SJSA1 (cell line): ENCODE measurements at places on chromosomes 1 and 21. TPM values are rescaled to one million over a fixed set of nuclear protein-coding genes. Genes with fewer than 3 reads are reported as not detected.

MCOLN3 gene
- 0.16 TPM in 1 of 2 replicates, not detected in the other for total RNA-seq

GRCh38 chr1:224784265-224785039 is 145.0 kb upstream of the DNAH14 start:
- no peaks in the 10 kb centered on the region for H3K36me3 ChIP-seq
- peaks cover 35% of the 10 kb centered on the region for H3K4me1 ChIP-seq
- H3K4me3 ChIP-seq = no peak overlapping the region
- H3K27me3 ChIP-seq = no peaks in the 10 kb centered on the region

SPRR2G gene
- not detected in 2 replicates for total RNA-seq

GRCh38 chr1:90836345-90836679 is 119.2 kb upstream of the BARHL2 start:
- H3K27me3 ChIP-seq = no peaks in the 10 kb centered on the region
- H3K27ac ChIP-seq = no peak overlapping the region
- no peak for DNase-seq
- no peaks in the 10 kb centered on the region for H3K36me3 ChIP-seq

CDA gene
- not detected in 2 replicates for total RNA-seq

FNDC5 gene
- 0.47 and 0.84 TPM in 2 replicates for total RNA-seq

LRRC39 gene
- total RNA-seq = 0.13 TPM in 1 of 2 replicates, not detected in the other

CR1 gene
- total RNA-seq = not detected in 2 replicates

DNA sequence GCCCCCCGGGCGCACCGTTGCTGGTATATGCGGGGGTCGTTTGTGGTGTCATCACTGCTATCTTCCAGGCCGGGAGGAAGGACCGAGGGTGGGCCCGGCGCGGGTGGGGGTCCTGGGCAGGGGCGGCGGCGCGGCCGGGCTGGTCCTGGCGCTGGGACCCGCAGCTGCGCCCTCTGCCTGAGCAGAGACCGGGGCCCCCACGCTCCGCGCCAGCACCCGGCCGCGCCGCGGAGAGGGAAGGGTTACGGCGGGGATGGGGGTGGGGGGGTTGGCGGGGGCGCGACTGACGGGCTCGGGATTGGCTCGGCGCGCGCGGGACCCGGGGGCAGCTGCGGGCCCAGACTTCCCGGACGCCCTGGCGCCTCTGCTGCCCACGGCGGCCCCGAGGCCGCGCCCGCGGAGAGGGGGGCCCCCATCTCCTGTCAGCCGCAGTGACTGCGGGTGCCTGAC is 13.8 kb upstream of the SAMD11 start:
- DNase-seq = no peak
- H3K36me3 ChIP-seq = no peaks in the 10 kb centered on the region
- peaks cover 4% of the 10 kb centered on the region; the same call in 1 of the 2 replicates for H3K27me3 ChIP-seq

S100A2 gene
- total RNA-seq = 5.3 and 15.8 TPM in 2 replicates

GRCh38 chr1:219710529-219711194 is 97.8 kb upstream of the ZC3H11B start:
- H3K4me1 ChIP-seq = peaks cover 21% of the 10 kb centered on the region
- H3K27ac ChIP-seq = peak overlapping the region; percentile 79
- H3K36me3 ChIP-seq = no peaks in the 10 kb centered on the region
- DNase-seq = peak; percentile 75

DNA sequence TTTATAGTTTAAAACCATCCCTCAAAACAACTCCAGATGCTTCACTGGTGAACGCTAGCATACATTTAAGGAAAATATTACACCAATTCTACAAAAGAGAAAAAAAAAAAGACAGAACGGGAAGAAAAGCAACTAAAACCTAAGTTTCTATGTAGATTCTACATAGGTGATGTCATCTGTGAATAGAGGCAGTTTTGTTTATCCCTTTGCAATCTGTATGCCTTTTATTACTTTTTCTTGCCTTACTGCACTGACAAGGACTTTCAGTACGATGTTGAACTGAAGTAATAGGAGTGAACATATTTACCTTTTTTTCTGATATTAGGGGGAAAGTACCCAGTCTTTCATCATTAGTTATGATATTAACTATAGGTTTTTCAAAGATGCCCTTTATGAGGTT is 101.7 kb upstream of the HAO2 start:
- H3K4me1 ChIP-seq = no peaks in the 10 kb centered on the region
- H3K36me3 ChIP-seq = no peaks in the 10 kb centered on the region
- H3K4me3 ChIP-seq = no peak overlapping the region
- H3K27me3 ChIP-seq = peaks cover 3% of the 10 kb centered on the region; the same call in 1 of the 2 replicates
- no peak overlapping the region for H3K27ac ChIP-seq

DNA sequence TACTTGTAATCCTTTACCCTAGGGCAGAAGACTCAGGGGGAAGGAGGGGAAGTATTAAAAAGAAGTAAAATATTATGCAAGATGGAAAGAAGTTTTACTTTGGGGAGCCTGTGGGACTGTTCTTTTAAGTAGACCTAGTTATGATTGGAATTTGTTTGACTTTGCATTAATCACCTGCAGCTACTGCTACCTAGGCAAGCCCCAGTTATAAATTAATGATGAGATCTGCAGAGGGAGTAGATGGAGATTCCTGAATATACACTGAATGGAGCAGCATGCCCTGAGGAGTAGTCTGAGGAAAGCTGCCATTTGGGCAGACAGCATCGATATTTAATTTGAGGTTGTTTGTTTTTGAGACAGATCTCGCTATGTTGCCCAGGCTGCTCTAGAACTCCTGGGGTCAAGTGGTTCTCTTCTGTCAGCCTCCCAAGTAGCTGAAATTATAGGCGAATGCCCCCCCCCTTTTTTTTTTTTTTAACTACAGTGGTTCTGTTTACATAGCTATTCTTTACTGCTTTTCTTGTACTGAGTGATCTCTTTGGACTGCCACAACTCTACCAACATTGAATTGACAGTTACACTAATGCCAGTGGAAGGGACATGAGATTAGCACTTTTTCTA is 81.4 kb upstream of the SERTAD4 start:
- H3K27me3 ChIP-seq = peaks cover 3% of the 10 kb centered on the region; the same call in 1 of the 2 replicates
- no peaks in the 10 kb centered on the region for H3K4me1 ChIP-seq
- no peak overlapping the region for H3K4me3 ChIP-seq
- no peak overlapping the region for H3K27ac ChIP-seq

- H3K36me3 ChIP-seq = no peaks in the 10 kb centered on the region
- H3K4me3 ChIP-seq = no peak overlapping the region
- no peak for DNase-seq
- no peaks in the 10 kb centered on the region for H3K27me3 ChIP-seq
- no peaks in the 10 kb centered on the region for H3K4me1 ChIP-seq
- no peak overlapping the region for H3K27ac ChIP-seq
Measured at GRCh38 chr1:111358964-111359363, 68.3 kb downstream of the CHIA start.

GRCh38 chr1:20149601-20150325 is 10.6 kb downstream of the PLA2G2F start:
- peaks cover 4% of the 10 kb centered on the region for H3K4me1 ChIP-seq
- no peak overlapping the region for H3K4me3 ChIP-seq
- no peak overlapping the region for H3K27ac ChIP-seq
- no peaks in the 10 kb centered on the region for H3K36me3 ChIP-seq
- no peaks in the 10 kb centered on the region for H3K27me3 ChIP-seq

RPTN gene
- total RNA-seq = not detected in 2 replicates

DNA sequence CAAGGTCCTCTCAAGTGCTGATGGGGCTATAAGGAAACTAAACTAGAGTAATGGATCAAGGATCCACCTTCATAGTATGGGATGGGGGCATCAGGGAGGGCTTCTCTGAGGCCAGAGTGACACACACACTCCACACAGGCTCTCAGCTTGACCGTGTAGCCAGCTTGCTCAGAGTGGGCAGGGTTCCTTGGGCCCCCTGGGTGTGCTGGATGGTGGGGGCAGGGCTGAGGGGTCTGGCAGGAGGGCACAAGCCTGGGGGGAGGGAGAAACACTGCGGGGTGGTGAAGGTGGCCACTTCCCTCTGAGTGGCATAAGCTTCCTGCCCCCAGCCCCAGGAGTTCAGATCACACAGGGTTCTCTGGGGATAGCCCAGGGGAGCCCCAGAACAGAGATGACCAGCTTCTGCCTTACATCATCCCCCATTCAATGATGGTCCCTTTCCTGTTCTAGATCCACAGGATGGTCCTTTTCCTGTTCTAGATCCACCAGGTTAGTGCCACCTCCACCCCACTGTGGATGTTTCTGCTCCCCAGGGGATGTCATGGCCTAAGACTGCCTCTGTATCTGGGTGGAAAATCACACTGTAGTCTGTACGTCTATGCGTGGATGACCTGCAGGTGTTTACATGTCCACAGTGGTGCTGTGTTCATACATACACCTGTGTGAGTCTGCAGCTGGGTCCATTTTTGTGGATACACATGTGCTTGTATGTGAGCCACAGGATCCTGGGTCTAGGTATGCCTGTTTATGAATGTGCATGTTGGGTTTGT is 525.0 kb downstream of the PTPRU start:
- H3K4me3 ChIP-seq = no peak overlapping the region
- peak; percentile 22 for DNase-seq
- no peaks in the 10 kb centered on the region for H3K4me1 ChIP-seq
- no peaks in the 10 kb centered on the region for H3K36me3 ChIP-seq

DNA sequence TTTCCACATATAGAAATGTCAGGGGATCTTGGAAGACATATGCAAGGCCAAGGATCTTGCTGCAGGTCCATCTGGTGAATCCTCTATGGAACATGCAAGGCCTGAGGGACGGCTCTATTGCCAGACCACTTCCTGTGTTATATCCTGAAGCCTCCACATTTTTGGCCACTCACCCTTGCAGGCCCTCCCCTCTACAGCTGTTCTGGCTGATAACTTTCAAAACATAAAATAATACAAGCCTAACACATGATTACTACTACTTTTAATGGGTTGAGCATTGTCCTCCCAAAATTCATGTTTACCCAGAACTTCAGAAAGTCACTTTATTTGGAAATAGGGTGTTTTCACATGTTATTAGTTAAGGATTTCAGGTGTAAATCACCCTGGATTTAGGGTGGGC is 18.5 kb upstream of the LYPLAL1 start:
- H3K36me3 ChIP-seq = no peaks in the 10 kb centered on the region
- no peak for DNase-seq
- no peaks in the 10 kb centered on the region for H3K4me1 ChIP-seq
- H3K4me3 ChIP-seq = no peak overlapping the region
- no peaks in the 10 kb centered on the region for H3K27me3 ChIP-seq
- no peak overlapping the region for H3K27ac ChIP-seq

- H3K27me3 ChIP-seq = peaks cover 26% of the 10 kb centered on the region
- H3K4me3 ChIP-seq = no peak overlapping the region
- no peak overlapping the region for H3K27ac ChIP-seq
- H3K4me1 ChIP-seq = peaks cover 10% of the 10 kb centered on the region
Measured at GRCh38 chr1:40784771-40785151, 1.2 kb downstream of the KCNQ4 start.

MEX3A gene
- total RNA-seq = 0.13 and 1.1 TPM in 2 replicates

DNA sequence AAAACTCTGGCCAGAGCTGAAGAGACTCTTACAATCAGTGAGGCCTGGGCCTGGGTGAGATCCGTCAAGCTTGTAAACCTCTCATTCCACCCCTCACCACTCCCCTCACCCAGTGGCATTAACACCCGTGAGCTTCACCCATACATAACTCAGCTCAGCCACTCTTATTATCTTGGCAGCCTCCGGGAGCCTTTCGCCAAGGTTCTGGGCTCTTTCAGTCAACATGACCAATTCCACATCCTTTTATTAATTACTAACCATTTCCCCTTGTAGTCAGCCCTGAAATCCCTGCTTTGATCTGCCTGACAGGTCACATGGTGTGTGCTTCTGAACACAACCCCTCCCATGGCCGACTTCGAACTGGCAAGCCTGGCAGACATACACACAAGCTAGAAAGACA is 134.8 kb downstream of the SETD4 start:
- H3K27ac ChIP-seq = no peak overlapping the region
- H3K36me3 ChIP-seq = no peaks in the 10 kb centered on the region
- no peaks in the 10 kb centered on the region for H3K27me3 ChIP-seq
- no peak overlapping the region for H3K4me3 ChIP-seq
- no peak for DNase-seq

DNA sequence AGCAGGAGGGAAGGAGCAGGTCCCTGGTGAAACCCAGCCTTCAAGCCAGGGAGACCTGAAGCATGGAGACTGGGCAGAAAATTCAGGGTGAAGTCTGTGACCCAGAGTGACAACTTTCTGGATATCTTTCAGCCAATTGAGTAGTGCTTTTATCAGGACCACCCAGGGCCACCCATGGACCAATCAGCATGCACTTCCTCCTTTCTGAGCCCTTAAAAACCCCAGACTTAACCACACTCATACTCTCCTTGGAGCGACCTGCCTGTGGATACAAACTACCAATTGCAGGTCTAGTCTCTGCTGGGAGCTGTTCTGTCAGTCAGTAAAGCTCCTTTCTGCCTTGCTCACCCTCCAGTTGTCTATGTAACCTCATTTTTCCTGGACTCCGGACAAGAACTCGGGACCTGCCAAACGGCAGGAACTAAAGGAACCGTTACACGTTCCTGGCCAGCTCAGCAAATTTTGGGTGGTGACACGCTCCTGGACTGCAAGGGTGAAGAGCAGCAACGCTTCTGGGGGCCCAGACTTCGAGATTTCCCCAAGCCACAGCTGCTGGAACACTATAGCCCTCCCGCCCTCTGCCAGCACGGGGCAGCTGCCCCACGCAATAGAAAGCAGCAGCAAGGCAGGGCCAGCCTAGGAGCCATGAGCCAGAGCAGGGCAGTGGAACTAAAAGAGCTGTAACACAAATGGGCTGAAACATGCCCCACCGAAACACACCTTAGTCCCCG is 1183.4 kb downstream of the AMY1C start:
- H3K27ac ChIP-seq = no peak overlapping the region
- H3K27me3 ChIP-seq = no peaks in the 10 kb centered on the region
- no peaks in the 10 kb centered on the region for H3K36me3 ChIP-seq
- no peaks in the 10 kb centered on the region for H3K4me1 ChIP-seq
- H3K4me3 ChIP-seq = no peak overlapping the region
- DNase-seq = no peak

GRCh38 chr1:49102752-49103151 is 326.1 kb upstream of the BEND5 start:
- no peak overlapping the region for H3K27ac ChIP-seq
- DNase-seq = no peak
- no peaks in the 10 kb centered on the region for H3K4me1 ChIP-seq
- H3K4me3 ChIP-seq = no peak overlapping the region

GRCh38 chr1:119779869-119780356 is 11.2 kb upstream of the HMGCS2 start:
- H3K27ac ChIP-seq = no peak overlapping the region
- H3K36me3 ChIP-seq = no peaks in the 10 kb centered on the region
- no peaks in the 10 kb centered on the region for H3K27me3 ChIP-seq

GRCh38 chr1:101344745-101345144 is 107.9 kb downstream of the S1PR1 start:
- no peaks in the 10 kb centered on the region for H3K27me3 ChIP-seq
- no peak overlapping the region for H3K27ac ChIP-seq
- no peaks in the 10 kb centered on the region for H3K36me3 ChIP-seq
- no peak for DNase-seq
- H3K4me1 ChIP-seq = no peaks in the 10 kb centered on the region

KDM1A gene
- total RNA-seq = 110 and 116 TPM in 2 replicates
